ENCODE measurements at places on chromosomes 2 and 18. TPM values are rescaled to one million over a fixed set of nuclear protein-coding genes. Genes with fewer than 3 reads are reported as not detected.

SERPINB13 gene
- not detected for total RNA-seq

SERPINB11 gene
- total RNA-seq, result not detected

LPIN2 gene
- total RNA-seq, result 33.9 TPM

IL1A gene
- 2.3 TPM for total RNA-seq

C2orf66 gene
- total RNA-seq, result not detected

ABCG8 gene
- not detected for total RNA-seq

METTL21A gene
- total RNA-seq, result 7.9 TPM

MYO3B gene
- 0.18 TPM for total RNA-seq

CYRIA gene
- total RNA-seq, result 3.7 TPM

SULT6B1 gene
- total RNA-seq, result not detected

LRRTM4 gene
- not detected for total RNA-seq

SLC25A12 gene
- 16.5 TPM for total RNA-seq

RAB6C gene
- total RNA-seq, result not detected

DOCK10 gene
- 7.8 TPM for total RNA-seq

CCDC68 gene
- total RNA-seq, result 6.9 TPM

AFF3 gene
- 0.71 TPM for total RNA-seq

GALNT5 gene
- total RNA-seq, result 26.9 TPM

SIX3 gene
- total RNA-seq, result not detected

ERICH2 gene
- 1.2 TPM for total RNA-seq

FEV gene
- total RNA-seq, result not detected

COLEC12 gene
- 79.5 TPM for total RNA-seq

ZNF236 gene
- total RNA-seq, result 6.8 TPM

KRCC1 gene
- total RNA-seq, result 27.5 TPM

RNF149 gene
- 53.1 TPM for total RNA-seq

PPP1R1C gene
- total RNA-seq, result 1.00 TPM

CNTNAP5 gene
- total RNA-seq, result not detected

ALKAL2 gene
- total RNA-seq, result not detected

HMSD gene
- total RNA-seq, result under 0.01 TPM

UCN gene
- 0.14 TPM for total RNA-seq

DNAJB2 gene
- total RNA-seq, result 33.0 TPM

NYAP2 gene
- total RNA-seq, result not detected

CTAGE1 gene
- not detected for total RNA-seq

DNAJC5G gene
- not detected for total RNA-seq

SKOR2 gene
- not detected for total RNA-seq

TUBA3E gene
- not detected for total RNA-seq

RASGRP3 gene
- 0.71 TPM for total RNA-seq

CHRNG gene
- total RNA-seq, result not detected

RGPD4 gene
- total RNA-seq, result not detected

RNF152 gene
- 10.5 TPM for total RNA-seq

PSMA8 gene
- total RNA-seq, result not detected

OSBPL6 gene
- total RNA-seq, result 1.1 TPM

CD207 gene
- total RNA-seq, result not detected
